T1000 (cell line): ENCODE measurements at places on chromosomes 7 and 10.

DNA sequence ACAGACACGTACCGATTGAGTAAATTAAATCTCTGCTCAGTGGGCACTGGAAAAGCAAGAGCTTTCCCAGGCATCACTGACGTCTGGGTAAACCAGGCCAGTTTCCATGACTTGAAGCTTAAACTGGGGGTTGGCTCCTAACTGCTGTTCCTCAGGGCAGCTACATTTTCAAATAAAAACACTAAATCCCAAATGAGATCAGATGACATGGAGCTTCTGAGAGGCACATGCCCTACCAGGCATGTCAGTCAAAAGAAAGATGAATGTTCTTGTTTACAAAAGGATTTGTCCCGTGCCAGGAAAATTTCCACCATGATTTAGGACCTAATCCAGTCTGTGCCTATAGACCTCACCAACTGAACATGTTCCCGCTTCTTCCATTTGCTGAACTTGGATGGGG is 220.2 kb downstream of the KCNMA1 start:
- DNase-seq = no peak

- DNase-seq = no peak
Observed at GRCh38 chr10:77070346-77070745, 567.3 kb downstream of the KCNMA1 start.

DNA sequence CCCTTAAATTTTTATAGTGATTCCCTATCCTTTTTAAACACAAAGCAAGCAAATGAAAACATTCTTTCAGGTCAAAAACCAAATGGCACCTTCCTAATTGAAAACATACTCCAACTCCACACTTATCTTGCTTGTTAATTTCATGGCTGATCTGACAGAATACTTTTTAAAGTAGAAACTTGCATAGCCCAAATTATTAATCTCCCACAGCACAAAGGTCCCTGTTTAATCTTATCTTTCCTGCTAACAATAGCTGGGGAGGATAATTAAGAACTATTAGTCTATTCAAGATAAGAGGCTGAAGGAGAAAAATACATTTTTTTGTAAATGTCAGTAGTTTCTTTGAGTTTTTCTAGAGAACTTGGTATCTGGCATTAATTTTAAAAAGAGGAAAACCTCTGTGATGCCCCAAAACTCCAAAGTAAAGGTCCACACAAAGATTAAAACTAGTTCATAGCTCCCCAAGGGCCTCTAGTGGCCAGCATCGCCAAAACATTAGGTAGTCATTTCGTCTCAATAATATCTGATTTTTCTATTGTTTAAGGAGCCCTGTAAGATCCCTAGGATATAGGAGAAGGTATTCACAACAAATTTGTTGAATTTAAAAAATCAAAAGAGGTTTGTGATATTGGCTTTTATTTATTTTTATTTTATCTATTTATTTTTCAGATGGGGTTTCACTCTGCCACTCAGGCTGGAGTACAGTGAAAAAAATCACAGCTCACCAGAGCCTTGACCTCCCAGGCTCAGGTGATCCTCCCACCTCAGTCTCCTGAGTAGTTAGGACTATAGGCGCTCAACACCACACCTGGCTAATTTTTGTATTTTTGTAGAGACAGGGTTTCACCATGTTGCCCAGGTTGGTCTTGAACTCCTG is 14.7 kb downstream of the CDNF start:
- DNase-seq = peak; percentile 78

DNA sequence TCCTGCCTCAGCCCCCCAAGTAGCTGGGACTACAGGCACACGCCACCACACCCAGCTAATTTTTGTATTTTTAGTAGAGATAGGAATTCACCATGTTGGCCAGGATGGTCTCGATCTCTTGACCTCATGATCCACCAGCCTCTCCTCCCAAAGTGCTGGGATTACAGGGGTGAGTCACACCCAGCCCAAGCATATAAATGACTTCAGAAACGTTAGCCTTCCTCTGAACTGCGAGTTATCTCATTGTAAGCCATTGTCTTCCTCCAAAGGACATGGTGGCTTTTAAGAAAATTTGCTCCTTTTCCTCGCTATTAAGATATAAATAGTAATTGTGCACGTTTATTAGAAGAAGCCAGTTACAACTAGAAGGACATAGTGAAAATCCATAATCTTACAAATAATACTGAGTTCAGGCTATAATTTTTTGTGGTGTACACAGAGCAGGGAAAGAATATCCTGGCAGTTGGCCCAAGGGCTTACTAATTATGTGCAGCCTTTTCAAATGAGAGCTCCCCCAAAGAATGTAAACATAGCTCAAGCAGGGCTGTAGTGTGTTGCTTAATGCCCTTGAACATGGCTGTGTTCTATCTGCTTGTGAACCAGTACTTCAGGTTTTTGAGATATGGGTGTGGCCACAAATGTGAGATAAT is 495.8 kb downstream of the PARD3 start:
- peak; percentile 14 for DNase-seq

DNA sequence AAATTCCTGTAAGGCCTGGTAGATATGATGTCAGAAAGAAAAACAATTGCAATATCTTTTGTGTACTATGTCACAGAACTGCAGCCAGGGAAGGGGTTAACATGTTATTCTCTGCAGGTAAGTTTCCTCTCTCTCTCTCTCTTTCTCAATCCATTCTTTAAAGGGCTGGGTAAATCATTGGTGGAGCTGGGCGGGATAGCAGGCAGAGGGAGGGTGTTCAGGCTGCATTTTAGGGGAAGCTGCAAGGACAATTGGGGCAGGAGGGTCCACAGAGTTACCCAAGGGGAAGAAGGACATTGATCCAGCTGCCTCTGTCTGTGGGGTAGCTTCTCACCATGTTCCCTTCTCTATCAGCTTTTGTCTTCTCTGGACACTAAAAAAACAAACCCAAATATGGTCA is 153.9 kb upstream of the BMPER start:
- no peak for DNase-seq

DNA sequence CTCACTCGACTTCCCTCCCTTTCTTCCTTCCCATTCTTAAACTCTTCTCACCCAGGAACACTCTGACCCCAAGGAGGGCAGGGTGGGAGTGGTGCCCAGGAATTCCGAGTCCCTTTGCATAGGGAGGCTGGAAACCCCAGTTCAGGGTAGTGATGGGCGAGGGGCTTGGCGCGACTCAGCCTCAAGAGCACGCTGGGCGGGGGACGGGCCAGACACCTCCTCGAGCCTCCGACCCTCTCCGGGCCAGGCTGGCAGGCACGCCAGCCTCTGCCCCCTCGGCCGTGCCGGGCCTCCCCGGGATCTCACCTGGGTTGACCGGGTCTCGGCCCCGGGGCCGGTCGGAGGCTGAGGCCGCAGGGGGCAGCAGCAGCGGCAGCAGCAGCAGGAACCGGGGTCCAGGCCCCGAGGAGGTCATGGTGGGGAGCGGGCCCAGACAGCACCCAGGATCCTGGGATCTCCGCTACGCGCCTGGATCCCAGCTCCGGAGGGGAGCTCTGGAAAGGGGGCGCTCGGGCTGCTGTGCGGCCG is 457 bp downstream of the PLOD3 start:
- DNase-seq = no peak

- DNase-seq = no peak
Observed at GRCh38 chr10:89262086-89263051, 10.8 kb upstream of the LIPA start.

DNA sequence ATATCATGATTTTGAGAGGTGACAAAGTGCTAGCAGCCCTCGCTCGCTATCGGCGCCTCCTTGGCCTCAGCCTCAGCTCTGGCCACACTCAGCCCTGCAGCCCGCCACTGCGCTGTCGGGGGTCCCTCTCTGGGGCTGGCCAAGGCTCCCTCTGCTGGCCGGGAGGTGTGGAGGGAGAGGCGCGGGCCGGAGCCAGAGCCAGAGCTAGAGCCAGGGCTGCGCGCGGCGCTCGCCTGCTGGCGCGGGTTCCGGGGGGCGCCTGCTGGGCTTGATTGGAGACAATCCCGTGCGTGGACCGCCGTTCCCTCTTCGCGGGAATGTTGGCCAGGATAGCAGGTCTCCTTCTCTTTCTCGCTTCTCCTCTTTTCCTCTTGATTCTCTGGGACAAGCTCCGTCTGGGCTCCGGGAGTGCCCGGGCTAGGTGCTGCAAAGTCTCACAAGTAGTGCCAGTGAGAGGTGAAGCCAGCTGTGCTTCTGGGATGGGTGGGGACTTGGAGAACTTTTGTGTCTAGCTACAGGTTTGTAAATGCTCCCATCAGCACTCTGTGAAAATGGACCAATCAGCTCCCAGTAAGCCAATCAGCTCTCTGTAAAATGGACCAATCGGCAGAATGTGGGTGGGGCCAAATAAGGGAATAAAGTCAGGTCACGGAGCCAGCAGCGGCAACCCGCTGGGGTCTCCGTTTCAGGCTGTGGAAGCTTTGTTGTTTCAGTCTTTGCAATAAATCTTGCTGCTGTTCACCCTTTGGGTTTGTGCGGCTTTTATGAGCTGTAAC is 43.4 kb upstream of the ELMO1 start:
- no peak for DNase-seq

- DNase-seq = no peak
Observed at GRCh38 chr7:17934094-17934493, 6.2 kb downstream of the SNX13 start.

DNA sequence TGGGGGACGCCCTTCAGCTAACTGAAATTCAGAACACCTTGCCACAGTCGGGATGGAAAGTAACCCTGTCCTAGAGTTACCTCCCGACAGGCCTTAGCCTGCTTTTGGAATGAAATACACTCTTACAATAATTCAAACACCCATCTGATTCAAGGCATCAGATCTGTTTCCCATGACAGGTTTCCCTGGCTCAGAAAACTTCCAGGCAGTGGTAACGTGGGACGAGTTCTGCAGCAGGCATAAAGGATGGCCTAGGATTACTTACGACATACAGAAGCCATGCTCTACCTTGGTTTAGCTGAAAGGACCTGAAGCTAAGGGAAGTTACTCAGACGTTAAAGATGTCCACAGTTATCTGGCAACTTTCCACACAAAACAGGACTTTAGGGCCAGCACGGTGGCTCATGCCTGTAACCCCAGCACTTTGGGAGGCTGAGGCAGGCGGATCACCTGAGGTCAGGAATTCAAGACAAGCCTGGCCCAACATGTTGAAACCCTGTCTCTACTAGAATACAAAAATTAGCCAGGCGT is 5.0 kb downstream of the PAXIP1 start:
- DNase-seq = no peak

DNA sequence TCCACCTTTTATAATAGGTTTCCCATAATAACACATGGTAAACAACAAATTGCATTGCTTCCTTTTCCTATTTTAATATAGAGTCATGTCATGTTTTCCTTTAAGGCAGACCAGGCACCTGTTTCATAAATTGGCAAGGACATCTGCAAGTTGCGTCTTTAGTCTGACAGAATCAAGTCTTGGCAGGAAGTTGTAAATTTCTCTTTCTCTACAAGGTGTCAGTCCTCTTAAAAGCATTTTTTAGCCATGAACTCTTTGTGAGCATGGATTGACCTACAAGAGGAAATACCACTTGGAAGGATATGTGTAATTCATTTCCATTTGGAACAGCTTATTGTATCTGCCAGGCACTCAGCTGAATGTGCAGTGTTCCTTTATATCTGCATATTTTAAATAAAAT is 176.8 kb downstream of the PRKG1 start:
- DNase-seq = no peak

DNA sequence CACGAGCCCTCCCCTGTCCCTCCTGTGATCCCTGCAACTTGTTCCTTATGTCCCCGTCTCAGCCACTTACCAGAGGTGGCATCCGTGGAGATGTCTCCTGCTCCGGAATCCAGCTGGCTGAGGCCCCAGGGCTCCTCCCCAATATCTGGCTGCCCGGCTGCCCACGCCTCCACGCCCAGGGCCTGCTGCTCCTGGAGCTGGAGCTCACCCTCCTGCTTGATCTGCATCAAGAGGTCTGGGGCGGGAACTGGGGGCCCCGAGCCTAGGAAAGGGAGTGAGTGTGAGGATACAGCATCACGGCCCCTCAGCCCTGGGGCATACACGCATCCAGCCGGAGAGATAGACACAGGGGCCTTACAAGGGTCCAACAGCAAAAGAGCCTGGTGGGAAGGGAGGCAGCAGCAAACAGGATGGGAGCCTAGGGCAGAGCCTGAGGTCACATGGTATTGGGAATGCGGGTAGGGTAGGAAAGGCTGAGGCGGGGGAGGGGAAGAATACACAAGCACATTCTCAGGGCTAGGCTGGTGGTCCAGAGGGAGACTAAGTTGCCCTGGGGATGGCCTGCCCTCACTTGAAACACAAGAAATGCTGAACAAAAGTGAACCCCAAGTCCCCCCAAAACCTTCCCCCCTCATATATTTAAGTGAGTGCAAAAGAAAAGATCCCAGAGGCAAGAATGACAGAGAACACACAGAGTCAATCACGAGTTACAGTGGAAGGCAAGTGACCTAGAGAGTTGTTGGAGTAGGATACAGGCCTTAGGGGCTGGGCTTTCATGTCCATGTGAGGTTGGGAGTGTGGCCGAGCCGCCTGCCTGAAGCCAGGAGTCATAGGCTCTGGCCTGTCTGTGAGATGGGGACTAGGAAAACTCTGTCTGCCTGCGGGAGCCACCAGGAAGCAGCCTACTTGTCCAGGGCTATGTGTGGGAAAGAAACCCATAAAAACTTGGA is 16.9 kb upstream of the ZNF777 start:
- DNase-seq = no peak

GRCh38 chr7:99766484-99767099 is 17.4 kb downstream of the CYP3A4 start:
- no peak for DNase-seq

- DNase-seq = no peak
Observed at GRCh38 chr7:77269360-77270093, 69.9 kb upstream of the FGL2 start.

- DNase-seq = no peak
Observed at GRCh38 chr10:30839652-30840051, 192.0 kb downstream of the ZNF438 start.

DNA sequence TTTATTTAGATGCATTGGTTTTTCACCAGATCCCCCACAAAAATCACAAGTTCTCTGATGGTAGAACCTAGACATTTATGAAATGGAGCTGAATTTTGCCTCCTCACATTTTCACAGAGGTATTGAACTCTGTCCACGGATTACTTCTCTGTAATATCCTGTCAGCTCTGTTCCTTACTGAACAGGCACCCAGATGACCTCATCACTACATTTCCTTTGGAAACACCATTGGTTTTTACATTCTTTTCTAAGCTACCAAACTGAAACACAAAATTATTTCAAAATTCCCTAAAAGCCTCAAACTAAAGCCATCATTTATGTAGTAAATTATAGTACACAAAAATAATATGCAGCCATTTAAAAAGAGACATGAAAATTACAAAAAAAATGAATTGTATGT is 98.3 kb upstream of the KCNIP2 start:
- DNase-seq = no peak

GRCh38 chr7:66631471-66631870 is 2.8 kb downstream of the KCTD7 start:
- DNase-seq = no peak

DNA sequence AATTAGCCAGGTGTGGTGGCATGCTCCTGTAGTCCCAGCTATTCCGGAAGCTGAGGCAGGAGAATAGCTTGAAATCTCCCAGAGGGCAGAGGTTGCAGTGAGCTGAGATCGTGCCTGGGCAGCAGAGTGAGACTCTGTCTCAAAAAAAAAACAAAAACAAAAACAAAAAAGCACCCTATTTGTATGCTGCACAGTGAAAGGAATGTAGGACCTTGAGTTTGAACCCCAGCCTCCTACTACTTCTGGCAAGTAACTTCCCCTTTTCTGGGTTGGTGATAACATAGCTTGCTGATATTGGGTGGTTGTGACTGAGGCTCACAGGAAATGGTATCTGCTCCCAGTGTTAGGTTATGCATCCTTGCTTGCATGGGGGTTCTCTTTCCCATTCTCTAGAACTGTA is 205.3 kb downstream of the BUB3 start:
- DNase-seq = no peak
